ENCODE measurements at places on chromosomes 5 and 9. TPM values are rescaled to one million over a fixed set of nuclear protein-coding genes. Genes with fewer than 3 reads are reported as not detected.

Gene CLK4
- 34.9 TPM for total RNA-seq

Gene FOXD4
- not detected for total RNA-seq

Gene RNF183
- total RNA-seq: not detected

Gene SLC45A2
- total RNA-seq: not detected

Gene C8G
- total RNA-seq: not detected

GRCh38 chr5:36982146-36982545 is 105.6 kb downstream of the NIPBL start:
- DNase-seq: no peak

DNA sequence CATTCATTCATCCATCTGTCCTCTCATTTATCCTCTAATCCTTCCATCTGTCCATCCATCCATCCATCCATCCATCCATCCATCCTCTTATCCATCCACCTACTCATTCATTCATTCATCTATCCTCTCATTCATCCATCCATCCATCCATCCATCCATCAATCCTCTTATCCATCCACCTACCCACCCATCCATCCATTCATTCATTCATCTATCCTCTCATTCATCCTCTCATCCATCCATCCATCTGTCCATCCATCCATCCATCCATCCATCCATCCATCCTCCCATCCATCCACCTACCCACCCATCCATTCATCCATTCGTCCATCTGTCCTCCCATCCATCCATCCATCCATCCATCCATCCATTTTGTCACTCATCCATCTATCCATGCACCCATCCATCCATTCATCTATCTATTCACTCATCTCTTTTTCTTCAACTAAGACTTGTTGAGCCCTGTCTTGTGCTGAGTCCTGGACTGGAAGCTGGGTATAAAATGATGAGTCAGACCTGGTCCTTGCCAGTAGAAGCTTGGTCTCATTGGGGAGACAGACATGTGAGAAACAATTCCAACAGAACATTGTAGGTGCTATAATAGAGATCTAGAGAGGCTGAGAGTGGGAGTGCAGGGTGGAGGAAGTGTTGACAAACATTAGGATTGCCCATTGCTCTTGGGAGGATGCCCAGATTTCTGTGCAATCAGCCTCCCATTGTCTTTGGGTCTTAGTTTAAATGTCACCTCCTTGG is 55.0 kb upstream of the IER5L start:
- no peak for DNase-seq

- DNase-seq: no peak
Observed at GRCh38 chr5:35031276-35031675, 16.5 kb downstream of the AGXT2 start.

DNA sequence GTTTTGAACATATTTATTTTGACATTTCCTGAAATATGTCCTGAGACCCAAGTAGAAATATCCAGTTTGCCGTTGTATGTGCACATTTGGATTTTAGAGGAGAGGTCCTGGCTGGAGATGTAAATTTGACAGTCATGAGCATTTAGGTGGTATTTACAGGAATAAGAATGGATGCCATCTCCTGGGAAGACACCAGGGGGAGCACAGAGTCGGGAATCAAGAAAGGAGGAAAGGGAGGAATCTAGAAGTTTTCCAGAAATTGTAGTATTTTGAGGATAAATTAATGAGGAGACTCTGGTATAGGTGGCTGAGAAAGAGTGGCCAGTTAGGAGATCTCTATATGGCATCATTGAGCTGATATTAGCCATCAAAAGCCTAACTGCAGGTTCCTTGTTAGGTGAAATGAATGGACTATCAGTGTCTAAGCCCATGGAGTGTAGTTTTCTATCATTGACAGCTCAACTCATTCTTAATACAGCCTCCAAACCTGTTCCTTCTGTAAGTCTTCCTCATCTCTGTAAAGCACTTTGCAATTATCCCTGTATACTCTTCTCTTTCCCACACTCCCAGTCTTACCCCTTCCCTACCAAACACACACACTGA is 7.2 kb downstream of the GAPT start:
- DNase-seq: no peak

DNA sequence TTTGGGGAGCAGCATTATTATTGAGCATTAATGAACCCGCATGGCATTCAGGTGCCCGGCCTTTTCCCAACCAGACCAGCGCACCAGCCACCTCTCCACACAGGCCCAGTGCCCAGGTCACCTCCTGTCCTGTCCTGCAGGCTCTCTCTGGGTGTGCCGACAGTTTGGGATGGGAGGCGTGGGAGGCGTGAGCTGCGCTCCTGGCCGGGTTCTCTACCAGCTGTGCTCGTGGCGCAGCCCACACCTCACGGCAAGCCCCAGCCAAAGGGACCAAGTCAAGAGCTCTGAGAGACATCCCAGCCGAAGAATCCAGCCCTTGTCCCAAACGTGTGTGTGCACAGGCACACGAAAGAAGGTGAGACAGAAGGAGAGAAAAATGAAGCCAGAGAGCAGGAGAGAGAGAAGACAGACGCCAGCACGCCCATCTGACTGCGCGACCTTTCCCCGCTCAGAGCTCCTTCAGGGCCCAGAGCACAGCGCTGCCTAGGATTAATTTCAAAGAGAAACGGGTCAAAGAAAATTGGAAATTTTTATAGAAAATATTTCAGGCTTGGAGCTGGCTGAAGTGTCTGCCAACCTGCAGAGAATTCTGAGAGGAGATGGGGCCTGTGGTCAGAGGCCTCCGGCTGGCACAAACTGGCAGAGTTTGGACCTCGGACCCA is 81.7 kb downstream of the ADAMTS2 start:
- DNase-seq: no peak

GRCh38 chr5:123104607-123105006 is 15.6 kb downstream of the PRDM6 start:
- DNase-seq: no peak

- no peak for DNase-seq
Observed at GRCh38 chr9:132164604-132165362, 2.9 kb downstream of the NTNG2 start.

DNA sequence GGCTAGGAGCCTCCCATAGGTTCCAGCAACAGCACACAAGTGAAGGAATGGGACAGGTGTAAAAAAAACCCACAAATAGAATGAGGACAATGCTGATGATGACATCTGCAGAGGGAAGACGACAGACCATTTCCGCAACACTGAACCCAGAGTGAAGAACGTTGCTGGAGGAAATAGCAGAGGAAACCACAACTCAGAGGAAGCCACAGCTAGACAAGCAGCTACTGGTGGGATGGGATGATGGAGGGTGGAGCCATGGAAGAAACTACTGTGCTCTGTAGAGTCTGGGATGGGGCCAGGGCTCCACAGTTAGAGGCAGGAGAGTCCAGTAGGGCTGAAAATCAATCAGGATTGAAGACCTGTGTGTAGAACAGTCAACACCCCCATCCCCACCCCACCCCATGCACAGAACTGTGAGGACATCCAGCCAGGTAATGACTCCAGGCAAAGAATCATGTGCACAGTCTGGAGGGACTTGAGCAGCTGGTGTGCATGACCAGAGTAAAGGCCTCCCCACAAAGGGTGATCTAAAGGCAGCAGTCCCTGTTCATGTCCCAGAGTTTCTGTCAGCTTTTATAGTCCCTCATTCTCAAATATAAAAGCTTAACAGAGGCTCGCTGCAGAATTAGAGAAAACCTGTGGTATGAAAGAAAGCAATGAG is 65.2 kb upstream of the SPIN1 start:
- DNase-seq: peak; percentile 78

DNA sequence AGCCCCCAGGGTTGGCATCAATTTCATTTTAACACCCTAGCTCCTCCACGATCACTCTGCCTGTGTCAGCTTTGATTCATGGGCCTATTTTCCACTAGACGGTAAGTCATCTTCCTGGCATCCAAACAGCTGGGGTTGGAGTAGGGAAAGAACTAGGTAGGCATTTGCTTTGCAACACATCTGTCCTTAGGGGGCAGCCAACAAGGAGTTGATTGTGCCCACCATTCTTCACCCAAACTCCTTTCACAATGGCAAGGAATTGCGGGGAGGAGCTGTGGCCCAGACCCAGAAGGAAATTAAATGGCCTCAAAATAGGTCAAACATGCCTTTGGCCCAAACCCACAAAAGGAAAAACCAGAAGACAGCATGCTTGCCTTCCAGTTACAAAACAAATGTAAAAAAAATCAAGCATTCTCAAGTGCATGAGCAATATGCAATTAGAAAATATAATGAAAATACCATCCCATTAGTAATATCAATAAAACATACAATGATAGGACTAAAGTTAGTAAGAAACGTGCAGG is 71.8 kb downstream of the NRG2 start:
- DNase-seq: no peak

GRCh38 chr5:176732306-176732705 is 78.1 kb upstream of the UNC5A start:
- no peak for DNase-seq
